Peyer's patch (tissue), 4 donors: ENCODE measurements at places on chromosomes 5 and 9. TPM values are rescaled to one million over a fixed set of nuclear protein-coding genes. Genes with fewer than 3 reads are reported as not detected.

TMEM215 gene
- total RNA-seq: not detected

MYORG gene
- total RNA-seq: 90.4 TPM

MLANA gene
- total RNA-seq: not detected

SCGB3A2 gene
- total RNA-seq: not detected

LCN2 gene
- 1.9 TPM for total RNA-seq

TOR2A gene
- total RNA-seq: 39.9 TPM

SLC6A19 gene
- total RNA-seq: 934 TPM

C5orf15 gene
- total RNA-seq: 29.1 TPM

SLC36A1 gene
- total RNA-seq: 171 TPM

DNA sequence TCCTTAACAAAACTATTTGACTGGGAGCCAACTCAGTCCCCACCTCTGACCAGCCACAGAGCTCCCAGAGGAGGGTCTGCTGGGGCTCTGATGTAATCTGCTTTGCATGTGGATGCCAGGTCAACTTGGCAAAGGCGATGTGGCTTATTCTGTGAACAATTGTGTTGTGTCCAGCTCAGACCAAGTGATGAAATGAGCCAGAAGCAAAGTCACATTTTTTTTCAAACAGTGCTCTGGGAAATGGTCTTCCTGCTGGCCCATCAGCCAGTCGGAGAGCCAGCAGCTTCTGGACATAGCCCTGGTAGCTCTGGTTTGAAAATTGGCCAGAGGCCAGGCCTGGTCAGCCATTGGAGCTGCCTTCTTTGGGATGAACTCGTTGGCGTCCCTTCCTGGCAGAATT lies 86.5 kb downstream of the ANGPTL2 start:
- peak overlapping the region; percentile 19 for H3K27ac ChIP-seq
- DNase-seq: no peak
- H3K27me3 ChIP-seq: no peaks in the 10 kb centered on the region
- H3K4me3 ChIP-seq: no peak overlapping the region
- no peaks in the 10 kb centered on the region for H3K36me3 ChIP-seq
- no peaks in the 10 kb centered on the region for H3K4me1 ChIP-seq

DNA sequence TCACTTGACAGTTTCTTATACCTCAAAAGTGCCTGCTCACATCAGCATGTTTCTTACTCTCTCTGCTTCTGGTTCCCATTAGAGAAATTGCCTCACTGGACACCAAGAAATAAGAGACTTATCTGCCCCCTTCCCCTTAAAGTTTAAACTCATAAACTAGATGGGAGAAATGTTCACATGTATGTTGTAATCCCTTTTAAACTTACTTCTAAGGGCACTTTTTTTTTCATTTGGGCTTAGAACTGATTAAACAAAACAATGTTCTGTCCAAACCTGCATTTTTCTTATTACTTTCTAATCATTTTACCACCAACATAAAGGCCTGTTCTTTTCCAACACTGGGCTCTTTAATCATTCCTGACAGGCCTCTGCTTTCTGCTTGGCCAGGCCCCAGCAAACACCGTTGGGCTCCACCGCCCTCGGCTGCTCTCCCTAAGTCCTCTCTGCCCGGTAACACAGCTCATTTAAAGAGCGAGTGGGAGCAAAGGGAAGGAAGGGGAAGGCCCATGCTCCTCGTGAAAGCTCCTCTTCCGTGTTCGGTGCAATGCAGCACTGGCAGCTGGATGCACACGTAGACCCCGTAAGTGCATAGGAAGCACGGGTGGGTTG lies 53.4 kb downstream of the ROR2 start:
- no peaks in the 10 kb centered on the region for H3K27me3 ChIP-seq
- DNase-seq: no peak

GRCh38 chr9:1354606-1355005 lies 304.4 kb downstream of the DMRT2 start:
- no peak overlapping the region for H3K27ac ChIP-seq
- H3K36me3 ChIP-seq: no peaks in the 10 kb centered on the region
- H3K27me3 ChIP-seq: no peaks in the 10 kb centered on the region
- no peak overlapping the region for H3K4me3 ChIP-seq
- H3K4me1 ChIP-seq: no peaks in the 10 kb centered on the region
- no peak for DNase-seq

- DNase-seq: no peak
- H3K4me3 ChIP-seq: no peak overlapping the region
- H3K4me1 ChIP-seq: no peaks in the 10 kb centered on the region
- no peaks in the 10 kb centered on the region for H3K27me3 ChIP-seq
- peaks cover 50% of the 10 kb centered on the region for H3K36me3 ChIP-seq
Observed at GRCh38 chr9:130871395-130872062, 25.1 kb downstream of the QRFP start.

GRCh38 chr9:32524892-32525708 lies 896 bp downstream of the RIGI start:
- no peaks in the 10 kb centered on the region for H3K27me3 ChIP-seq
- H3K4me3 ChIP-seq: peak overlapping the region; percentile 81
- H3K4me1 ChIP-seq: no peaks in the 10 kb centered on the region

DNA sequence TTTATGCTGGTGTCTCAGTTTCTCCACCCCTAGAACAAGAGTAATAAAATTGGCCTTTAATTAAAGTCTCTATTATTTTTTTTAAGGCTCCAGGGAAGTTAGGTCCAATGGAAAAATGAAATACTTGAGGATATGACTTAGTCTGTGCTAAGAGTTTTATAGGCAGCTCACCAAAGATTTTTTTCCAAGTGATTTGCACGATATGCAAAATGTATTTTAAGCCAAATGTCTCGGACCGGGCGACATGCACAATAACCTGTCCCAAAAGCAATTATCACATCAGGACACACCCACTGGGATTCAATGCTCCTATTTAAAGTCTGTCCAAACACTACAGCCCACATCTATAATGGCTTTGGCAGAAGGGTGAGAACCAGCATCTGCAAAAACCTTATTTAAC lies 136.1 kb upstream of the ANKH start:
- H3K4me1 ChIP-seq: no peaks in the 10 kb centered on the region
- no peak overlapping the region for H3K4me3 ChIP-seq
- no peak for DNase-seq
- no peaks in the 10 kb centered on the region for H3K36me3 ChIP-seq
- H3K27me3 ChIP-seq: no peaks in the 10 kb centered on the region

GRCh38 chr5:115179394-115180164 lies 9.9 kb upstream of the TRIM36 start:
- no peak for DNase-seq
- peak overlapping the region; percentile 2 for H3K27ac ChIP-seq
- peaks cover 13% of the 10 kb centered on the region for H3K4me1 ChIP-seq
- no peaks in the 10 kb centered on the region for H3K36me3 ChIP-seq

- H3K4me1 ChIP-seq: no peaks in the 10 kb centered on the region
- no peaks in the 10 kb centered on the region for H3K27me3 ChIP-seq
- no peak for DNase-seq
- H3K27ac ChIP-seq: no peak overlapping the region
- no peak overlapping the region for H3K4me3 ChIP-seq
Observed at GRCh38 chr9:125343518-125344275, 82.1 kb downstream of the GAPVD1 start.

DNA sequence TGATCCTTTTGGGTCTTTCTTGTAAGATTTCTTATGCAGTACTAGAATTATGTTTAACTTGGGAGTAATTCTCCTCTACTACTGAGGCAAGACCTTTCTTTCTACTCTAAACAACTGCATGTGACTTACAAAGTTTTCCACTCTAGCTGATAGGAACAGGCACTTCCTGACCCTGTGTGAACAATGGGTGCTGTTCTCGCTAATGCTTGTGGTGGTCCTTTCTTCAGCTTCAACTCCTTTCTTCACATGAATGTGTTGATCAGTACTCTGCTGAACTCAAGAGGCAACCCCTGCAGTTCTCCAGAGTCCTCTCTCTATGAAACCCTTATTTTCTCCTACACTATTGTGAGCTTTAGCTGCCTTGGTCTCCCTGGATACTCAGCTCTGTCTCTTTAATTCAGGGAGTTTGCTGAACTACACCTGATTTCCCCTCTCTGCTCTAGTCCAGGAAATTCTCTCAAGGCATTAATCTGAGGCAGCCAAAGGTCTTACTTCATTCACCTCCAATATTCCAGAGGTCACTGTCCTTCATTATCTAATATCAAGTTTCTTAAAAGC lies 484.6 kb upstream of the PIK3R1 start:
- H3K27ac ChIP-seq: no peak overlapping the region
- H3K36me3 ChIP-seq: no peaks in the 10 kb centered on the region
- no peak overlapping the region for H3K4me3 ChIP-seq

- H3K27ac ChIP-seq: no peak overlapping the region
- no peak for DNase-seq
- H3K4me3 ChIP-seq: no peak overlapping the region
- H3K4me1 ChIP-seq: no peaks in the 10 kb centered on the region
- no peaks in the 10 kb centered on the region for H3K27me3 ChIP-seq
- no peaks in the 10 kb centered on the region for H3K36me3 ChIP-seq
Observed at GRCh38 chr5:168749391-168750100, 170.4 kb upstream of the PANK3 start.

- no peak for DNase-seq
- H3K4me1 ChIP-seq: no peaks in the 10 kb centered on the region
- H3K27me3 ChIP-seq: no peaks in the 10 kb centered on the region
- H3K4me3 ChIP-seq: no peak overlapping the region
- no peak overlapping the region for H3K27ac ChIP-seq
- H3K36me3 ChIP-seq: no peaks in the 10 kb centered on the region
Observed at GRCh38 chr5:122413722-122414121, 101.7 kb downstream of the SNCAIP start.

DNA sequence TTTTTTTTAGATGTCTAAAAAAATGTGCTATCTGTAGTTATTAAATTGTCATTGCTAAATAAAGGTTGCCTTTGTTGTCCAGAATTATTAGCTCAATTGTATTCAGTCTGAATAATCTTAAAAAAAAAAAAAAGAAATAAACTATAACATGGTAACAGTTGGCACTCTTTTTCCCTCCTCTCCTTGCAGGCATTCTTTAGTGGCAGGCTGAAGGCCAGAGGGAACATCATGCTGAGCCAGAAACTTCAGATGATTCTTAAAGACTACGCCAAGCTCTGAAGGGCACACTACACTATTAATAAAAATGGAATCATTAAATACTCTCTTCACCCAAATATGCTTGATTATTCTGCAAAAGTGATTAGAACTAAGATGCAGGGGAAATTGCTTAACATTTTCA lies 87.6 kb upstream of the FAM170A start:
- no peak overlapping the region for H3K27ac ChIP-seq
- H3K4me3 ChIP-seq: no peak overlapping the region
- no peaks in the 10 kb centered on the region for H3K4me1 ChIP-seq
- no peak for DNase-seq

- H3K4me3 ChIP-seq: no peak overlapping the region
- H3K4me1 ChIP-seq: no peaks in the 10 kb centered on the region
- no peak overlapping the region for H3K27ac ChIP-seq
- no peak for DNase-seq
- H3K36me3 ChIP-seq: no peaks in the 10 kb centered on the region
Observed at GRCh38 chr5:44538797-44539601, 149.8 kb upstream of the FGF10 start.

DNA sequence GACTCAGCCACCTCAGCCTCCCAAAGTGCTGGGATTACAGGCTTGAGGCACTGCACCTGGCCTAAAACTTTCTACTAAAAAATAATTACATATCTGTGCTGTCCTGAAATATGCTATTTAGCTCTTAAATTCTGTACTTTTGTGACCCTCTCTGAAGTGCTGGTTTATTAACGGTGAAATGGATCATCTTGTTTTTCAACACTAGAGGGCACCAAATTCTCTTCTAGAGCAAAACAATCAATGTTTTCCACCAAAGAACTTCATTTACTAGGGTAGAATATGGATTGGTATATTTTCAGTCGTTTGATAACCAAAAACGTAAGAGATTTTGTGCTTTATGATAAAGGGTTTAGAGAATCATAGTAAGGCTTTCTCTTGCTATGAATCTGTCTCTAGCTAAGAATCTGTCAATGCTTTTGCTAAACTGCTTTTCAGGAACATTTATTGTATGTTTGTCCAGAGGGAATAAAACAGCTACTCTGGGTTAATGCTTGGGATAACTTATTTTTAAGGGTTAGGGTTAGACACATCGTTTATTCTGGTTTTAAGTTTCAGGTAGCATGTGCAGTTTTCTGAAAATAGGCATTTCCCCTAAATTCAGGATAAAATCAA lies 63.6 kb downstream of the RNF180 start:
- H3K36me3 ChIP-seq: no peaks in the 10 kb centered on the region
- no peak overlapping the region for H3K4me3 ChIP-seq
- H3K4me1 ChIP-seq: no peaks in the 10 kb centered on the region
- no peaks in the 10 kb centered on the region for H3K27me3 ChIP-seq
- no peak for DNase-seq
- H3K27ac ChIP-seq: no peak overlapping the region

- no peak overlapping the region for H3K4me3 ChIP-seq
- H3K27me3 ChIP-seq: no peaks in the 10 kb centered on the region
- H3K4me1 ChIP-seq: no peaks in the 10 kb centered on the region
- DNase-seq: no peak
- H3K27ac ChIP-seq: no peak overlapping the region
Observed at GRCh38 chr9:94928691-94929368, 202.3 kb downstream of the AOPEP start.

DNA sequence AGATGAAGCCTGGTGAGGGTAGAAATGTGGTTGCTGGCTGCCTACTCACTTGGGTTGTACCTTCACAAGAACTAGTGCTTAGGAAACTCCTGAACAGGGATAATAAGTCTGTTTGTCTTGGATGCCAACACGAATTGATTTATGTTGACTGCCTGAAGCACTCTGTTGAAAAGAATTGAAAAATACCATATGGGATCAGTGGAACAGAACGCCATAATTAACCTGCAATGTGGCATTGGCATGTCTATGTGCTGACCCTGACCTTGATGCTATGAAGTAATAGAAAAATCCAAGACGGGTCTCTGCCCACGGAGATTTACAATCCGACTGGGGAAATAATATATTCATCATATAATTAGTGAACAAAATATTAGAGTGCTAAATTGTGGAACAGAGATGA lies 10.5 kb downstream of the LIX1 start:
- no peaks in the 10 kb centered on the region for H3K27me3 ChIP-seq
- no peak overlapping the region for H3K4me3 ChIP-seq
- no peak for DNase-seq
- no peak overlapping the region for H3K27ac ChIP-seq
- no peaks in the 10 kb centered on the region for H3K4me1 ChIP-seq

- no peaks in the 10 kb centered on the region for H3K4me1 ChIP-seq
- no peak overlapping the region for H3K27ac ChIP-seq
- H3K27me3 ChIP-seq: no peaks in the 10 kb centered on the region
- no peak overlapping the region for H3K4me3 ChIP-seq
Observed at GRCh38 chr5:166285361-166285760, 2006.1 kb upstream of the WWC1 start.
